ENCODE measurements at places on chromosomes 1 and 21.

GRCh38 chr1:98675282-98675681 lies 13.8 kb downstream of the SNX7 start:
- DNase-seq, result no peak

GRCh38 chr1:221263831-221264767 lies 384.9 kb downstream of the HLX start:
- DNase-seq, result no peak

GRCh38 chr1:172795741-172796140 lies 136.8 kb downstream of the FASLG start:
- no peak for DNase-seq

- peak; percentile 90 for DNase-seq
Measured at GRCh38 chr1:167553136-167554027, at the start of gene CREG1. CREG1 (minus strand) TSS chr1:167553762.

DNA sequence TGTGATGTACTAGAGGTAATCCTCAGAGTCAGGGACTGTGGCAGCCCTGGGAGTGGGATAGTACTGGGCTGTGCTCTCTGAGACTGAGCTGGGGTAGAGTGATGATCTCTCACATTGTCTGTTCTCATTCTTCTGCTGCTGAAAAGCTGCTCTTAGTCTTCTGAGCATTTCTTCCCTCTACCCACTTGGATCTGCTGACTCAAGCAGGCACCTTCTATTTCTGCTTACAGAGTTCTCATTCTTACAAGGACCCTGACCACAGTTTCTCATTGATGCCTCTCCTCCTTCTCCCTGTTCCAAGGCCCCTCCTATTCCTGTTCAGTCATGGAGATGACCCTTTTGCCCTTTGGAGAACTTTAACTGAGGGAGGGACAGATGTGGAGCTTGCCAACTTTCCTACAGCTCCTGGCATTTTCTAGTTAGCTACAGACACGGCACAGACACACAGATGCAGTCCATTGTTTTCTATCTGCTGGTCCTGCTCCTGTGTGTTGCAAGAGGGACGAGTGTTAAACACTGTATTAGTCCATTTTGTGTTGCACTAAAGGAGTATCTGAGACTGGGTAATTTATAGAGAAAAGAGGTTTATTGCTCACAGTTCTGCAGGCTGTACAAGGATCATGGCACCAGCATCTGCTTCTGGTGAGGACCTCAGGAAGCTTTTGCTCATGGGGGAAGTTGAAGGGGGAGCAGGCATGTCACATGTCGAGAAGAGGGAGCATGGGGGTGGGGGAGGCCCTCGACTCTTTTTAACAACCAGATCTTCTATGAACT lies 12.3 kb downstream of the MAPKAPK2 start:
- DNase-seq, result no peak

DNA sequence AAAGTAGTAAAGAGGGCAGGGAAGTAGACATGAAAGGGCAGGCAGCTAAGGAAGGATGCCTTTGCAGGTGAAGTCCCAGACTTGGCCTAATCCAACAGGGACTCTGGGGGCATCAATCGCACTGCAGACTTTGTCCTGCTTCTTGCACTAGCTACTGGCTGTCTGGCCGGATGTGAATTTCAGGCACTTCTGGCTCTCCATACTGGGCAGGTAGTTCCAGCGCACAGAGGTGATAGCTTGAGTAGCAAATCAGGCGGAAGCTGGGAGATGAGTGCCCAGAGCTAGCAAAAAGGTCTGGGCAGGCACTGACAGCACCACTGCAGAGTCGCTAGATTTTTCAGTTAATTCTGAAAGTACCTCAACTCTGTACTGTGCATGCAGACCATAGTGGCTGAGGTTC lies 997 bp downstream of the RSPH1 start:
- DNase-seq, result no peak

DNA sequence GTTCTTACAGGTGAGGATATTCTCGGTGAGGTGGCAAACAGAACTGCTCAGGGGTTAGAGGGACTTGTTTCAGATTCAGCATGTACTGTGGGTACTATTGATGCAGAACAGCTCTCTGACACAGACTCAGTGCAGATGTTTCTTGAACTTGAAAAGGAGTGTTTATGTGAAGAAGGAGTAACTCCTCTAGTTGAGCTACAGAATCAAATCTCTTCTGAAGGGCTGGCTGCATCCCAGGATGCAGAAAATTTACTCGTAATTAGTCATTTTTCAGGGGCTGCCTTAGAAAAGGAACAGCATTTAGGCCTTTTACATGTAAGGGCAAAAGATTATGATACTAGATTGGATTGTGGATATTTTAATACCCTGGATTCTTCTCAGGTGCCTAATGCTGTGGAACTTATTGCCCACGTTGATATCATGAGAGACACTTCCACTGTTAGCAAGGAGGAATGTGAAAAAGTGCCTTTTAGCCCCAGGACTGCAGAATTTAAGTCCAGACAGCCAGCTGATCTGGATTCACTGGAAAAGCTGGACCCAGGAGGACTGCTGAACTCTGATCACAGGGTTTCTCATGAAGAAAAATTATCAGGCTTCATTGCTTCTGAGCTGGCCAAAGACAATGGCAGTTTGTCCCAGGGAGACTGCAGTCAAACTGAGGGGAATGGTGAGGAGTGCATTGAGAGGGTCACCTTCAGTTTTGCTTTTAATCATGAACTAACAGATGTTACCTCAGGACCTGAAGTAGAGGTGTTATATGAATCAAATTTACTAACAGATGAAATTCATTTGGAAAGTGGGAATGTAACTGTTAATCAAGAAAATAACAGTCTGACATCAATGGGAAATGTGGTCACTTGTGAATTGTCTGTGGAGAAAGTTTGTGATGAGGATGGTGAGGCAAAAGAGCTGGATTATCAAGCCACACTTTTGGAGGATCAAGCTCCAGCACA lies 79.6 kb upstream of the BMP8A start:
- DNase-seq, result no peak

DNA sequence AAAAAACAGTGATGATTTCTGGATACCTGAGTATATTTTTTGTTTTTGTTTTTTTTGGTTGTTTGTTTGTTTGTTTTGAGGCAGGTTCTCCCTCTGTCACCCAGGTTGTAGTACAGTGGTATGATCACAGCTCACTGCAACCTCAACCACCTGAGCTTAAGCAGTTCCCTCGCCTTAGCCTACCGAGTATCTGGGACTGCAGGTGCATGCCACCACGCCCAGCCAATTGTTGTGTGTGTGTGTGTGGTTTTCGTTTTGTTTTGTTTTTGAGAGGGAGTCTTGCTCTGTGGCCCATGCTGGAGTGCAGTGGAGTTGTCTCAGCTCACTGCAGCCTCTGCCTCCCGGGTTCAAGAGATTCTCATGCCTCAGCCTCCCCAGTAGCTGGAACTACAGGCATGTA lies 55.3 kb upstream of the RCC1 start:
- no peak for DNase-seq

DNA sequence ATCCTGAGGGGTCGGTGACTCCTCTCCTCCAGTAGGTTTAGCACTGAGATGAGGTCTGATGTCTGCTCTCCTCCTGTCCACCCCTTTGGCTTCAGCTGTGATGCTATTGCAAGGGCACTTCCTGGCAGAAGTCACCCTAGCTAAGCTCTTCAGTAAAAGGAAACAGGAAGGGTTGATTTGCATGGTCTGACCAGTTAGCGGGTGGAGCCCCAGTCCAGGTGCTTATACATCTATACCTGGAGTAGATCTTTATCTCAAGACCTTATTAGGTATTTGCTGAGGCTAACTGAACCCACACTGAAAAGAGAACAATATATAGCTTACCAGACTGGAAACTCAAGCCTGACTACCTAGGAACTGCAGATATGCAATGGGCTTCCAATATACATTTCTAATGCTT lies 28.9 kb upstream of the NFASC start:
- no peak for DNase-seq

DNA sequence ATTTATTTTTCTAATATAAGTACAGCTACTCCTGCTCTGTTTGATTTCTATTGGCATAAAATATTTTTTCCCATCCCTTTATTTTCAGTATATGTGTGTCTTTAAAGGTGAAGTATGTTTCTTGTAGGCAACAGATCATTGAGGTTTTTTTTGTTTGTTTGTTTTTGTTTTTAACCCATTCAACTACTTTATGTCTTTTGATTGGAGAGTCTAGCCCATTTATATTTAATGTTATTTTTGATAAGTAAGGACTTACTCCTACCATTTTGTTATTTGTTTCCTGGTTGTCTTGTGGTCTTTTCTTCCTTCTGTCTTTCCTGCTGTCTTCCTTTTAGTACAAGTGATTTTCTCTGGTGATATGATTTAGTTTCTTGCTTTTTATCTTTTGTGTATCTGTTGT lies 285.1 kb upstream of the PROX1 start:
- no peak for DNase-seq

GRCh38 chr1:205813755-205814058 lies 709 bp upstream of the SLC41A1 start:
- DNase-seq, result no peak

- DNase-seq, result no peak
Measured at GRCh38 chr1:115924770-115925169, 51.5 kb upstream of the SLC22A15 start.

DNA sequence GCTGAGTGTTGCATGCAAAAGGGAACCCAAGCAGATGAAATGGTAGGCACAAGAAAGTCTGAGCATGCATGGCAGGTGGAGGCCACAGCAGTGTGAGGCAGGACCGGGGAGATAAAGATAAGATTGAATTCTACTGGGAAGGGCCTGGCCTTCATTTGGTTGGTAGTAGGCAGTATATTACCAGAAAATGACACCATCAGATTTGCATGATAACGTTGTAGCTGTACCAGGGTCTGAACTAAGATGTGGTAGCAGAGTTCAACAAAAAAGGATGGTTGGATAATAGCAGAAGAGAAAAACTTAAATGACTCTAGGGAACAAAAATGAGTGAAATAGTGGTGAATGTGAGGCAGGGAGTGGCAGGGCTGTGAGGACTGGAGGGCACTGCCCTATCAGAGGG lies 75.6 kb upstream of the DNAJC6 start:
- no peak for DNase-seq

DNA sequence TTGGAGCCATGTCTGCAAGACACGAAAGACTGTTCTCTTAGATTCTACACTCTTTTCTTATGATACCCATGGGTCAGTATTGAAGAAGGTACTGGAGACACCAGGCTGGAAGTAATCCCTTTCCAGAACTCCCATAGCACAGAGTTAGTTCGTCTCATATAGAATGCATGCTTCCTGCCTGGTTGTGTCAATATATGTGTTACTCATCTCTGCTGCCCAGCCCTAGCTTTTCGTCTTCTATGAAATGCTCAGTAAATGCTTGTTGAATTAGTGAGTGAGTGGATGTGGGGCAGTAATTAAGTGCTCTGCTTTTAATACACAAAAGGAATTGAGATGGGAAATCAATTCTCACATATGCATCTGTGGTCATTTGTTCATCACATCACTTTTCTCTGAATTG lies 32.1 kb downstream of the ADCY10 start:
- no peak for DNase-seq

DNA sequence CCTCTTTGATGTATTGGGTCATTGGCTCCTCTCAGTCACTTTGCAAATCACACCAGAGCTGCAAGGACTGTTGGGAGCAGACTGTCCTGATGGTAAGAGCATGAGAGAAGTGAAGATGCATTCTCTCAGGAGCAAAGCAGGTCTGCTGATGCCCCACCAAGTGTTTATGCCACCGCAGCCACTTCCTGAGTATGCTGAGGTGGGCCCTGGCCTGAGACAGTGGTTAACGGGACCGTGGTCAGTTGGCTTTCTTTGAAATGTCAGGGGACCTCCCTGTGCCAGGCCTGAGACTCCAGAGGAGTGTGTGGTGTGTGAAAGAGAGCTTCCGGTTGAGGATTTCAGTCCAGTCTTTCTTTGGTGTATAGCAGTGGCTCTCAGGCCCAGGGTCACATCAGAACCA lies 79.4 kb downstream of the SPATA46 start:
- DNase-seq, result no peak

- no peak for DNase-seq
Measured at GRCh38 chr21:26096494-26097371, 73.8 kb downstream of the APP start.

DNA sequence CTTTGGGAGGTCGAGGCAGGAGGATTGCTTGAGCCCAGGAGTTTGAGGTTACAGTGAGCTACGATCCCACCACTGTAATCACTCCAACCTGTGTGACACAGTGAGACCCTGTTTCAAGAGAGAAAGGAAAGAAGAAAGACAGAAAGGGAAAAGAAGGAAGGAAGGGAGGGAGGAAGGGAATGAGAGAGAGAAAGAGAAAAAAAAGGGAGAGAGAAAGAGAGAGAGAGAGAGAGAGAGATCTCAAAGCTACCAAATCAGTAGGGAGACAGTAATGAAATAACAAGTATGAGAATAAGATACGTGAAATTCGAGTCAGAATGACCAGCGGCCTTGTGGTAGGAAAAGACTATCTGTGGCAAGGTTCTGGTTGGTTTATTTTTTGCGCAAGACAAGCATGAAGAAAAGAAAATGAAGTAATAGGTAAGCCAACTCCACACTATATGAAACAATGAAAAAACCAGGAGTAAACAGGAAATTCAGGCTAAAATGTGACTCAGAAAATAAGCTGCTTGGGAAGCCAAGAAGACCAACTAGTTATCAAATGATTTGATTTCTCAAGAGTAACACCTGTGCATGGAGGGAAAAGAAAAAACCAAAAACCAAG lies 8.9 kb downstream of the MTF1 start:
- DNase-seq, result no peak

GRCh38 chr21:36184545-36184944 lies 27.9 kb downstream of the DOP1B start:
- DNase-seq, result no peak

- DNase-seq, result no peak
Measured at GRCh38 chr1:157431751-157432150, 120.6 kb downstream of the FCRL5 start.

- no peak for DNase-seq
Measured at GRCh38 chr1:12511516-12512468, 106.2 kb downstream of the DHRS3 start.

GRCh38 chr1:34908369-34908768 lies 21.1 kb downstream of the DLGAP3 start:
- DNase-seq, result no peak

Data from KG1 (cell line).